ENCODE measurements at places on chromosomes 1 and 21.

DNA sequence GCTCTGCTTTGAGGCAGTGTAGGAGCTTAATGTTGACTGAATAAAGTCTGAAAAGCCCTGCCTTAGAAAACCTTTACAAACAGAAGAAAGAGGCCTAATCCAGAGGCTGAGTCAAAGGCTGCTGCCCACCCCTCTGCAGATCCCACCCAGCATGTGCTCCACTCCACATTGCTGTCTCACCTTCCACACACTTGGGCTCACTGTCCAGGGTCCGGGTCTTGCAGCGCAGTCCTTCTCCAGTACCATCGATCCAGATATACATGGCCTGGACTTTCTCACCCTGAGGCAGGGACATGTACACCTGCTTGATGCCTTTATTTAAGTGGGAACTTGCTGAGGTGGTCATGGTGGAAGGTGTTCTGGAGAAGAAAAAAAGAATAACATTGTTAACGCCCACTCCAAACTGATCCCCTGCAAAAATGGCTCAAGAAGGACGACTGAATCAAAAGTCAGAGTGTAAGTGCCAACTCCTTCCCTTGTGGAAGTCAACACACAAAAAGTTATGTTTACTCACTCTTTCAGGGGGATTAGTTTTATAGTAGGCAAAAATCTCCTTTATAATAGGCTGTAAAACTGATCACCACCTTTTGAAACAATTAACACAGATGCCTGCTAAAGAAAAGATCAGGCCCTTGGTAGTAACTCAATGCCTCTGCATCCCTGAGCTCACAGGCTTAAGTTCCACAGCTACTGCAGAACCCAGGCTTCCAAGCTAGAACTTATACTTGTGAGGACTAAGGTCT, 3.0 kb downstream of the GLUL start:
- no peak for DNase-seq

DNA sequence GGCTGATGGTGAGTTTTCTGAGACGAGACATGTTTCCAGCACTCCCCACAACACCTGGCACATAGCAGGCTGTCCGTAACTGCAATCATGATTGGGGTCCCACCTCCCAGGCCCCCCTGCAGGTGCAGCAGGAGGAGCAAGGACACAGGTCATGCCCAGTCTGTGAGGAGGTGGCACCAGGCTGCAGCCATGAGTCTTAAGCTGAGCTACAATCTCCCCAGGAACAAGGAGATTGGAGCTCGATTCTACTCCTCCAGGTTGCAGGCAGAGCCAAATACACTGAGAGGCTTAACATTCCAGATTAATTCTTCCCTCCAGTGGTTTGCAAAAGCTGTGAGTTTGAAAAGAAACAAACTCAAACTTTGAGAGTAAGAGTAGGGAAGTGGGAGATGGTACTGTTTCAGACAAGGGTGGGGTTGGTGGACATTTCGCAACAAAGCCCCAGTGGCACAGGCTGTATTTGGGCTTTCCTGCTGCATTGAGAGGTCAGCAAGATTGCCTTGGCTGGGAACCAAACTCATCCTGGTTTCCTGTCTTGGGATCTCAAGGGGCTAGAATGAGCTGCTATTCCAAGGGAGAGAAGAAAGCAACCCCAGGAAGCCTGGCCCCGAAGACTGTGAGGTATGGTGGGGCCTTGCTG, 64.8 kb upstream of the GALNT2 start:
- DNase-seq, result no peak

DNA sequence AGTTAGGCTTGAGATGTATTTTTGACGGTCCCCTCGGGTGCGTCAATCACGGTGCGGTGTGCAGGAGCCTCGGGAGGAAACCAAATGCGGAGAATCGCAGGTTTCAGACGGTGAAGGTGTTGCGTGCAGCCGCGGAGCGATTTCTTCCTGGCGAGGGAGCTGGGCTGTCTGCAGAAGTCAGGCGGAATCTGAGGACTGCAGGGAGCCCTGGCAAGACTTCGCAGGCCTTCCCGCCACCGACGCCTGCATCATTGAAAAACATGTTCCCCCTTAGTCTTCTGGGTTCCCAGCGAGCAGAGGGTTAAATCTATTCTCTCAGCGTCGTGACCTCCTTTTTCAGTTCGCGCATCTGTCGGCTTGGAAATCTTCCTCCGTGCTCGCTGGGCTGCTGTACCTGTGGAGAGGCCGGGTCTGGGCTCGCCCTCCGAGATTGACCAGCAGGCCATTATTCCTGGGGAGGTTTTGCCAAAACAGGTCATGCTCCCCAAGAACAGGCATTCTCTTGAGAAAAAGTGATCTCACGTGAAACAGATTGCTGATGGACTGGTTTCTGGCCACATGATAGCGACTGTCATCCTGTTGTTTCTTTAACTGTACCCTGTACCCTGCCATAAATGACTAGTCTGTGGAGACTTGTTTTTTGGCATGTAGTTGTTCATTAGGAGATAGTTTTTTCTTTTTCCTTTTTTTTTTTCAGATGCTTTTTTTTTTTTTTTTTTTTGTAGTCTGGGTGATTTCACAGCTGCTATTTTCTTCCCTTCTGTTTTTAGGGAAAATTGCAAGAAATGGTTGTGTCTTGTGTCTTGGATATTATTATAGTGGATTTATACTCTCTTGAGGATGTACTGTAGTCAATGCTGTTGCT, 894 bp downstream of the EPB41 start:
- DNase-seq, result peak; percentile 8

DNA sequence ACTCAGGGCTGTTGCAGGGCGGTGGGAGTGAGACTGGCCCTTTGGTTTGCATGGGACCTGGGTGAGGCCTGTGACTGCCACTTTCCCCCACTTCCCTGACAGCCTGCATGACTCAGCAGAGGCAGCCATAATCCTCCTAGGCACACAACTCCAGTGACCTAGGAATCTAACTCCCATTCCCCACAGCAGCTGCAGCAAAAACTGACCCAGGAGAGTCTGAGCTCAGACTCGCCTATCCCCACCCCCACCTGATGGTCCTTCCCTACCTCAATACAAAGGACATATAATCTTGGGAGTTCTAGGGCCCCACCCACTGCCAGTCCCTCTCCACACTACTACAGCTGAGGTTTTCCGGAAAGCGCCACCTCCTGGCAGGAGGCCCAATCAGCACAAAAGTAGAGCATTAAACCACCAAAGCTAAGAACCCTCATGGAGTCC, 26.7 kb downstream of the NDC1 start:
- DNase-seq, result no peak

- DNase-seq, result no peak
These were observed 53.5 kb upstream of the CHODL start for GRCh38 chr21:18191139-18191538.

DNA sequence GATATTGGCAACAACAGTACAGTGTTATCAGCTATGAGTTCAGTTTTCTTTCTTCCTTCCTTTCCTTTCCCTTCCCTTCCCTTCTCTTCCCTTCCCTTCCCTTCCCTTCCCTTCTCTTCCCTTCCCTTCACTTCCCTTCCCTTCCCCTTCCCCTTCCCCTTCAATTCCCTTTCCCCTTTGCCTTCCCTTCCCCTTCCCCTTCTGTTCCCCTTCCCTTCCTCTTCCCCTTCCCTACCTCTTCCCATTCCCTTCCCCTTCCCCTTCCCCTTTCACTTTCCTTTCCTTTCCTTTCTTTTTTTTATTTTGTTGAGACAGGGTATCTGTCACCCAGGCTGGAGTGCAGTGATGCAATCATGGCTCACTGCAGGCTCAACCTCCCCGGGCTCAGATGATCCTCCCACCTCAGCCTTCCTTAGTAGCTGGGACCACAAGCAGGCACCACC, 72.3 kb upstream of the CAPZB start:
- no peak for DNase-seq

- no peak for DNase-seq
These were observed 718.3 kb upstream of the PTBP2 start for GRCh38 chr1:96002969-96003964.

- DNase-seq, result no peak
These were observed 33.1 kb downstream of the OPTC start for GRCh38 chr1:203527013-203527412.

Data from NCI-H2081 treated with DMSO at 0.1 percent for 48 hours (cell line).